ENCODE measurements at places on chromosomes 5 and 9.

- no peak overlapping the region for H3K27ac ChIP-seq
- H3K27me3 ChIP-seq, result no peaks in the 10 kb centered on the region
- no peaks in the 10 kb centered on the region for H3K36me3 ChIP-seq
- no peaks in the 10 kb centered on the region for H3K4me1 ChIP-seq
- no peak for DNase-seq
These were observed 55.7 kb downstream of the VCAN start for GRCh38 chr5:83527221-83527620.

DNA sequence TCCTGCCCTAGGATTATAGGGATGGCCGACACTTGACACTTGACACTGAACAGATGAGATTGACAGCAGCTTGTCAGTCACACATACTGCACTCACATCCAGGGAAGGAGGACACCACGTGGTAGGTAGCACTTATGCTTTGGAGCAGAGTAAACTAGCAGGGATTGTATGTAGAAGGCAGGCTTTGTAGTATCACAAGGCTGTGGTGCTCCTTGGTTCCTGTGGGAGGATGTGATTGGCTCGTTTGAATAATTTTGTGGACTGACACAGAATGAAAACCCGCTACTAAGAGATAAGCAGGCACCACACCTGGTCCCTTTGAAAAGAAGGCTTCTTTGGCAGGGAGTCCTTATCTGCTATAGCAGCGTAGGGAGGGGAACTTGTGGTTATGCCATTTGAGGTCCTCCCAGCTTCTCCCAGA lies 63.6 kb upstream of the IL12B start:
- no peak for DNase-seq
- H3K27ac ChIP-seq, result no peak overlapping the region

GRCh38 chr5:179160584-179160983 lies 100.4 kb downstream of the ZNF354C start:
- H3K27me3 ChIP-seq, result no peaks in the 10 kb centered on the region
- no peaks in the 10 kb centered on the region for H3K36me3 ChIP-seq

DNA sequence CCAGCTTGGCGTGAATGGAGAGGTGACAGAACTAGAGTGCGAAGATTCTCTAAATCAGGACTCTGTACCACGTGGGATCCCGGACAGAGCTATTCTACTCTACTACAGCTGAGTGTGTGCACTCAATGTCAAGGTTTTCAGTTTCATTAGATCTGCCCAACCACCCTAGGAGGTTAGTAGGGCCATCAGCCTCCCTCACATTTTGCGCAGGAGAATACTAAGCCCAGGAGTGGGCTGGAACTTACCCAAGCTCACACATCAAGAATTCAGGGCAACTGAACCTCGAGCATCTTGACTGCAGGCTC lies 68.3 kb upstream of the TBC1D2 start:
- no peaks in the 10 kb centered on the region for H3K36me3 ChIP-seq
- H3K4me1 ChIP-seq, result no peaks in the 10 kb centered on the region
- H3K27me3 ChIP-seq, result no peaks in the 10 kb centered on the region
- H3K27ac ChIP-seq, result no peak overlapping the region
- DNase-seq, result no peak
- no peak overlapping the region for H3K4me3 ChIP-seq

DNA sequence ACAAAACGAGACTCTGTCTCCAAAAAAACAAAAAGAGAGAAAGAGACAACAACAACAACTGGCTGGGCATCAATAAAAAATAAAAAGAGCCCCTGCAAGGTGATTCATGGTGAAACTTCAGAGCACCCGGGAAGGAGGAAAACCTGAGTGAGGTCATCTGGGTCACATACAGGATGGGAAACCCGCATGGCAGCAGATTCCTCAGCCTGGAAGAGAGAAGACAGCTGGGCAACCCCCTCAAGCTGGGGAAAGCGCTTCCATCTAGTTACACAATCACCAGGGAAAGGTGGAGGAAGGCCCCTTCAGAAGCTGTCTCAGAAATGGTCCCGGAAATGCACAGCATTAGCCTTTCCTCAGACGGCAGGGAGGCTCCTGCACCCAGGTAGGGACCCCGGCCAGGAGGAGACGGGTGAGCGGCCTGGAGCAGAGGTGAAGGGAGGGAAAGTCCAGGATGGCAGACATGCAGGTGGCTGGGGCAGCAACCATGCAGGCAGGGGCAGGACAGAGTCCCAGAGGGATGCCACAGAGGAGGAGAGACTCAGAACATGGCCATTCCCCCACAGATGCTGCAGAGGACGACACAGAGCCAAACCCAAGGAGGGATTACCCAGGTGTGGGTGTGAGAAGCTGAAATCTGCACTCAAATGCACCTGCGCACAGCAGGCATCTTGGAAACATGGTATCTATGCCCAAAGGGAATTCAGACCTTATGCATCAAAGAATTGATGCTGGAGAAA lies 29.4 kb downstream of the CAMSAP1 start:
- H3K4me1 ChIP-seq, result no peaks in the 10 kb centered on the region
- H3K27ac ChIP-seq, result no peak overlapping the region
- H3K4me3 ChIP-seq, result no peak overlapping the region
- DNase-seq, result no peak
- no peaks in the 10 kb centered on the region for H3K27me3 ChIP-seq

DNA sequence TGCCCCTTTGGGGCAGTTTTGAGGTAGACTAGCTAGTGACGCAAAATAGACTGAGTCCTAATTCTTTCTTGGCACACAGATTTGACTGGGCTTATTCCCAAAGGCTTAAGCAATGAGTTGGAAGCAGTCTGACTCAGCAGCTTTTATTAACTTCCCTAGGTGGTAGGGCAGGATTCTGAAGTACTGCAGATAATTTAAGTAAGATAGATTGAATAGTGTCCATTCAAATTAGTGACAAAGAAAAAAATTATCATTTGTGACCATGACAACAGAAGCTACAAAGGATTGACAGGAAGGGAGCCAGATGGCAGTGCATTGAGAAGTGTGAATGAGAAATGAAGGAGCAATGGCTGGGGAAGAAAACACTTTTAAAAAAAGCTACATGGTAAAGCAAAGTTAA lies 649.4 kb downstream of the CDH9 start:
- H3K36me3 ChIP-seq, result no peaks in the 10 kb centered on the region
- no peak for DNase-seq
- H3K27me3 ChIP-seq, result no peaks in the 10 kb centered on the region
- no peaks in the 10 kb centered on the region for H3K4me1 ChIP-seq
- no peak overlapping the region for H3K27ac ChIP-seq
